ENCODE measurements at places on chromosomes 3 and 15. TPM values are rescaled to one million over a fixed set of nuclear protein-coding genes. Genes with fewer than 3 reads are reported as not detected.
A peak's percentile ranks its signal among the peaks of the same experiment; 100 is the strongest.

Gene NPAP1
- not detected for total RNA-seq

GRCh38 chr3:58488967-58489366, 2.9 kb upstream of the KCTD6 start:
- no peak for DNase-seq
- H3K4me1 ChIP-seq: peaks cover 46% of the 10 kb centered on the region
- H3K27me3 ChIP-seq: peaks cover 52% of the 10 kb centered on the region
- no peak overlapping the region for H3K27ac ChIP-seq
- no peaks in the 10 kb centered on the region for H3K36me3 ChIP-seq

DNA sequence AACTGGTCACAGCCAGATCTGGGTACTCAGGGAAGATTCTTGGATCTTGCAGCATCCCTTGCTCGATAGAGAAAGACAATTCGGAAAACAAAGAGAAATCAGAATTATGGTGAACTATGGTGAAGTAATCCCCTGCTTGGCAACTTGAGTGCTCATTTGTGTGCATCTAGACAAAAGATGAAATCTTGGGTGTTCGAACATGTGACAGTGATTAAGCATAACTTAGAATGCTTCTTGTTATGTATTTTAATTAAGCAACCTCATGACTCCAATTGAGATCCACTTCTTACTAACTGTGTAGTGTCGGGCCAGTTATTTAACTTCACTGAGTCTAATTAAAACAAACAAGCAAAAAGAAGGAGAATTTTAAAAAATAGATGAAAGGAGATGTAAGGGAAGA, 56.5 kb downstream of the ZNF385D start:
- H3K36me3 ChIP-seq: no peaks in the 10 kb centered on the region
- H3K27ac ChIP-seq: no peak overlapping the region
- H3K4me1 ChIP-seq: no peaks in the 10 kb centered on the region

Gene MORC1
- total RNA-seq: not detected

GRCh38 chr15:42270996-42271395, 2.0 kb upstream of the GANC start:
- no peak for DNase-seq
- no peaks in the 10 kb centered on the region for H3K27me3 ChIP-seq
- no peak overlapping the region for H3K27ac ChIP-seq
- peaks cover 51% of the 10 kb centered on the region for H3K4me1 ChIP-seq
- peak overlapping the region; percentile 16 for H3K4me3 ChIP-seq

DNA sequence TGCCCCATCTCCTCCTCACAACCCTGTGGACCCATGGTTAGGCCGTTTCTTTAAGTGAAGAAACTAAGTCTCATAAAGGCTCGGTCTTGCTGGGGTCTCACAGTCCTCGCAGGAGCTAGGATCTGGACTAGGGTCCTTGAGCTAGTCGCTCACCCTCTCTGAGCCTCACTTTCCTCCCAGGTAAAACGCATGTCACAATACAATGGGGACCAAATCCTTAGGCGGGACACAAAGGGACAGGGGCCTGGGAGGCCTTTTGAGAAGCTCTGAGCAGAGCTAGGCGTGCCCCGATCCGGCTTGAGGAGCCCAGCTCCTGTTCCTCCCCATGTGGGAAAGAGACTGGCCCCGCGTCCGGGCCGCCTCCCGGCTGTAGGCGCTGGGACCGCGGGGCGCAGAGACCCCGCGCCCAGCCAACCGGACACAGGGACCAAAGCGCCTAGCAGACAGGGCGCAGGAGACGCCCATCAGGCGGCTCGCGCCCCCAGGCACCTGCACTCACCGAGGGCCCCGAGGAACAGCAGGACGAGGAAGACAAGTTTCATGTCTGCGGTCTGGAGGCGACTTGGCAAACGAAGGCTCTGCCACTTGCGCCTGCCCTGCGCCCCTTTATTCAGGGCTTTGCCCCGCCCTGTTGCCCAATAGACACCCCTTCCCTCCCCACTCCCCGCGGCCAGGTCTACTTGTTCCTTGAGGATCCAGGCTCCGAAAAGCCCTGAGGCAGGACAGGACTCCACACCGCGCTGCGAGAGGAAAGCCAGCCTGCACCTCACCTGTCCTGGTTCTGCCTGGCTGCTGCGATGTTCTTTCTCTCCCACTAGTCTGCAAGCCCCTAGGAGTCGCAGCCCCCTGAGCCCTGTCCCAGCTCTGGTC, at the start of gene LTF:
Gene LTF, minus strand, starts transcription at position 580 of the 870 bp plus-strand sequence. Its CDS starts 38 bp downstream, at position 542.
- no peaks in the 10 kb centered on the region for H3K4me1 ChIP-seq
- peaks cover 68% of the 10 kb centered on the region for H3K27me3 ChIP-seq
- H3K4me3 ChIP-seq: no peak within 1 kb of the TSS
- no peak for DNase-seq

GRCh38 chr15:101198031-101198575, 53.7 kb downstream of the CHSY1 start:
- H3K36me3 ChIP-seq: peaks cover 34% of the 10 kb centered on the region
- peak overlapping the region; percentile 92 for H3K27ac ChIP-seq
- H3K4me3 ChIP-seq: peak overlapping the region; percentile 68
- DNase-seq: no peak

- H3K27me3 ChIP-seq: no peaks in the 10 kb centered on the region
- no peak overlapping the region for H3K4me3 ChIP-seq
- no peaks in the 10 kb centered on the region for H3K36me3 ChIP-seq
- no peaks in the 10 kb centered on the region for H3K4me1 ChIP-seq
Measured at GRCh38 chr3:81440661-81441060, 320.8 kb downstream of the GBE1 start.

Data from activated T-helper 1 cell treated with anti-CD3 and anti-CD28 coated beads, Interleukin-12 subunit alpha, Interleukin-12 subunit beta, Interleukin-2, Interleukin-4 antibody, amounts not matched to agents 30 ng/mL and 10 ng/mL and 1 ng/mL, durations not matched to agents 14 hours and 24 hours and 36 hours (primary cell).